ENCODE measurements at places on chromosomes 16 and 17. TPM values are rescaled to one million over a fixed set of nuclear protein-coding genes. Genes with fewer than 3 reads are reported as not detected.

Gene ITGA3
- 7.4 TPM for total RNA-seq

Gene EXOC3L1
- total RNA-seq = not detected

Gene AHSP
- not detected for total RNA-seq

Gene CCDC137
- total RNA-seq = 38.7 TPM
